Mesendoderm (in vitro differentiated cells): ENCODE measurements at places on chromosomes 6 and 20.

DNA sequence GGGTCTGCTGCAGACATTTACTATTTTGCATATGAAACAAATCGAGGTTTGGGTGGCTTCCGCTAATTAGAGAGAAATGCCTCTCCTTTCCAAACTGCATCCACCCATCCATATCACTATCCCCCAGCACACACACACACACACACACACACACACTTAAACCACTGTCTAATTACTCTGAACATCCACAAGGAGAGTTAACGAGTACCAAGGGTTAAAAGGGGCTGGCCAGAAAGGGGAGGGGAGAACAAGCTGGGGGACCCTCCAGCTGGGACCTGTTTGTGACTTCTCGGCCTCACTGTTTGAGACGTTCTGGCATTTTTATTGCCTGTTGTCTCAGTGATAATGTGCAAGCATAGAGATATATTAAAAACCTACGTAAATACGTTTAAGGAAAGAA is 261.2 kb downstream of the FOXC1 start:
- H3K4me3 ChIP-seq: no peak overlapping the region
- no peak overlapping the region for H3K27ac ChIP-seq
- peaks cover 10% of the 10 kb centered on the region for H3K4me1 ChIP-seq
- no peaks in the 10 kb centered on the region for H3K36me3 ChIP-seq

GRCh38 chr6:156336733-156337132 is 440.4 kb upstream of the ARID1B start:
- no peaks in the 10 kb centered on the region for H3K4me1 ChIP-seq
- no peak overlapping the region for H3K27ac ChIP-seq
- H3K36me3 ChIP-seq: no peaks in the 10 kb centered on the region
- no peak for DNase-seq
- H3K27me3 ChIP-seq: no peaks in the 10 kb centered on the region

DNA sequence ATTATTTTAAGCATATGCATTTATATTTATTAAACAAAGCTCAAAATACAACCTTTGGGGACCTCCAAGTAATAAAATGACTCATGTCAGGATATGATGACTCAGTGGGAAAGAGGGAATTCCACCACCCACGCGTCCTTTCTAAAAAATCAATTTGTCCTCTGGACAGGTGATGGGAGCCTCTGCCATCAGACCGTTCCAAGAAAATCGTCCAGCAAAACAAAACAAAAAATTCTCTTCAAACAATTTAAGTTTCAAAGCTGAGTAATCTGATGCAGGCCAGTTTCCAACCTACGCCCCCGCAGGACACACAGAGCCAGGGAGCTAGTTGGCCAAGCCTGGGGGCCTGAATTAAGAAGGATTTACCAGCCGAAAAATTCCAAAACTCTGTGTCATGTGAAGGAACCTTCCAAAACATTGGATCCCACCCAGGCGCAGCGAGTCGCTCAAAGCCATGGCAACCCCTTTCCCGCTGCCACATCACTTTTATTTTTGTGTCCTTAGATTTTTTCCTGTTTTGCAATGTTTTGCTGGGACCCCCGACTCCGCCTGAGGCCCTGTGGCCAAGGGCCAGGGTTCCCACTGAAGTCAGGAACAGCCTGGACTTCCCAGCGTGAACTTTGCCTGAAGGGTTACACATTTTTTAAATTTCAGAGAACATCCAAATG is 95.3 kb downstream of the NFATC2 start:
- no peaks in the 10 kb centered on the region for H3K36me3 ChIP-seq
- H3K27ac ChIP-seq: no peak overlapping the region
- peaks cover 2% of the 10 kb centered on the region for H3K4me1 ChIP-seq
- H3K27me3 ChIP-seq: no peaks in the 10 kb centered on the region
- no peak overlapping the region for H3K4me3 ChIP-seq

DNA sequence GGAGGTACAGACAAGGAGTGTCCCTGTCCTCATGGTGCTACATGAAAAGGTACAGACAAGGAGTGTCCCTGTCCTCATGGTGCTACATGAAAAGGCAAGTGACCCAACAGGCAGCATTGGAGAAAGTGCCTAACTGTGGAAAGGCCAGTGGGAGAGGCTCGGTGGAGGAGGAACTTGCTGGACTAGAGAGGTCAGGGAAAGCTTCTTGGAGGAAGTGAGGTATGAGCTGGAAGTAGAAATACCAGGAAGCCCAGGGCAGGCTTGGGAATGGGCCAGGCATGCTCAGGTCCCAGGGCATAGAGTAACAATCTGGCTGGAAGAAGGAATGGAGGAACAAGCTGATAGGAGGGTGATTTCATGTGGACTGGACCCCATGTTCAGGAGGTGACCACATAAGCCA is 59.8 kb upstream of the FNDC1 start:
- H3K4me3 ChIP-seq: no peak overlapping the region
- H3K4me1 ChIP-seq: no peaks in the 10 kb centered on the region
- no peaks in the 10 kb centered on the region for H3K27me3 ChIP-seq
- H3K36me3 ChIP-seq: no peaks in the 10 kb centered on the region
- H3K27ac ChIP-seq: no peak overlapping the region

- H3K27ac ChIP-seq: no peak overlapping the region
- no peaks in the 10 kb centered on the region for H3K27me3 ChIP-seq
- no peak overlapping the region for H3K4me3 ChIP-seq
- no peak for DNase-seq
- H3K4me1 ChIP-seq: no peaks in the 10 kb centered on the region
- H3K36me3 ChIP-seq: no peaks in the 10 kb centered on the region
Observed at GRCh38 chr20:7692478-7692877, 247.8 kb downstream of the HAO1 start.

DNA sequence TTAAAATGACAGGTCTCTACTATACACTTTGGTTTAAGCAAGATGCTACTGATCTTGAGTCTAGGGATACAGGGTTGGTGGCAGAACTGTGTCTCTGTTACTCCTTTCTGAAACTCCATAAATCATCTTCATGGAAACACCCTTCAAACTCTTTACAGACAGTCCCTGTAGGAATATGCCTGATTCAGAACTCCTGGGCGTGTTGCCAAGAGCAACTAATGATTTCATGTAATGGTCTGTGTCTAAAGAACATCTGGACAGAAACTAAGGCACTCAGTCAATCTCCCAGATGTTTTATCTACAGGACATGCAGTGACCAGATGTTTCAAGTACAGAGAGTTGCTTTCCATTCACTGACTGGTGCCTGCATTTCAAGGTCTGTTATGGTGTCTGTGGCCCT is 464.4 kb upstream of the CHD6 start:
- no peaks in the 10 kb centered on the region for H3K27me3 ChIP-seq
- H3K36me3 ChIP-seq: no peaks in the 10 kb centered on the region
- no peaks in the 10 kb centered on the region for H3K4me1 ChIP-seq
- H3K4me3 ChIP-seq: no peak overlapping the region

- H3K27me3 ChIP-seq: no peaks in the 10 kb centered on the region
- DNase-seq: no peak
- H3K4me1 ChIP-seq: no peaks in the 10 kb centered on the region
- H3K4me3 ChIP-seq: no peak overlapping the region
Observed at GRCh38 chr6:153816366-153816765, 222.7 kb upstream of the OPRM1 start.

DNA sequence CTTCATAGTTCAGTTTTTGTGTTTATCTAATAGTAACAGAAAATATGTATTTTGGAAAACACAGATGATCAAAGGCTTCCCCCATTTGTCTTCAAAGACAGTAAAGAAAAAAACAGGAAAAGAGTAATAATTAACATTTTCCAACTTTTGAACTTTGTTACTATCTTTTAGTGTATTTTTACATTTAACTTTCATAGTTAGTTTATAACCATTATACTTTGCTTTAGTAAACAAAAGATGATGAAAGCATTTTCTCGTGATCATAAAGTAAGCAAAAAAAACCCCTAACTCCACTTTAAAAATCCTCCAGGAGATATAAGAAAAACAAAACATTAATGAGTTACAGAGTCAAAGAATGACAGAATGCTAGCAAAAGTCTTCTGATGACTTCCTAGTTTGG is 13.6 kb upstream of the GPRC6A start:
- no peak overlapping the region for H3K27ac ChIP-seq
- no peak for DNase-seq
- no peaks in the 10 kb centered on the region for H3K4me1 ChIP-seq
- no peaks in the 10 kb centered on the region for H3K36me3 ChIP-seq
- H3K27me3 ChIP-seq: no peaks in the 10 kb centered on the region

DNA sequence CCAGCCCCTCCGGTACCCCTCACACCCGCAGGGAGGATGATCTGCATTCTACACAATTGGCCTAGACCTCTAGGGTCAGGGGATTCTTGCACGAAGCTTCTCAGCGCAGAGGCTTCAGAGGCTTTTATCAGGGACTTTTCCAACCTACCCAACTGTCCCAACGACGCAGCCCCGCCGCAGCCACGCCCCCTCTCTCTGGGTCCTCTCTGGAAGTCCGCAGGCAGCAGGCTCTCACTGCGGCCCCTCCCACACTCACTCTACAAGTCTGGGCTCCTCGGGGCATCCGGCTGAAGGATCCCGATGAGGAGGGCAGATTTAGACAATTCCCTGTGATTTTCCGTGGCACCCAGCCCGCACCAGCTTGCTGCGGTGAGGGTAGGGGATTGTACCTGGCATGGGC is 227.7 kb upstream of the RNF24 start:
- peak; percentile 67 for DNase-seq
- H3K27ac ChIP-seq: no peak overlapping the region
- no peaks in the 10 kb centered on the region for H3K36me3 ChIP-seq
- H3K27me3 ChIP-seq: no peaks in the 10 kb centered on the region
- peaks cover 2% of the 10 kb centered on the region for H3K4me1 ChIP-seq

- H3K27ac ChIP-seq: no peak overlapping the region
- no peaks in the 10 kb centered on the region for H3K36me3 ChIP-seq
- H3K27me3 ChIP-seq: no peaks in the 10 kb centered on the region
Observed at GRCh38 chr6:4829089-4829488, 52.9 kb downstream of the CDYL start.

GRCh38 chr6:20632696-20633095 is 98.4 kb downstream of the CDKAL1 start:
- no peaks in the 10 kb centered on the region for H3K27me3 ChIP-seq
- H3K36me3 ChIP-seq: no peaks in the 10 kb centered on the region
- H3K4me3 ChIP-seq: no peak overlapping the region
- H3K27ac ChIP-seq: no peak overlapping the region
- no peak for DNase-seq
- peaks cover 5% of the 10 kb centered on the region for H3K4me1 ChIP-seq

- H3K4me3 ChIP-seq: no peak within 1 kb of the TSS
- DNase-seq: peak; percentile 56
- H3K27me3 ChIP-seq: no peaks in the 10 kb centered on the region
- no peaks in the 10 kb centered on the region for H3K36me3 ChIP-seq
- H3K4me1 ChIP-seq: no peaks in the 10 kb centered on the region
Observed at GRCh38 chr6:49866485-49866943, at the start of gene CRISP1. Gene CRISP1 (minus strand): TSS chr6:49866535. CDS start chr6:49857400, 9,135 bp downstream.

GRCh38 chr6:65671922-65672321 is 35.1 kb downstream of the EYS start:
- H3K4me1 ChIP-seq: no peaks in the 10 kb centered on the region
- no peak overlapping the region for H3K4me3 ChIP-seq
- DNase-seq: peak; percentile 35
- no peaks in the 10 kb centered on the region for H3K36me3 ChIP-seq
- H3K27me3 ChIP-seq: no peaks in the 10 kb centered on the region

GRCh38 chr6:15553031-15553430 is 109.8 kb downstream of the DTNBP1 start:
- peaks cover 3% of the 10 kb centered on the region for H3K4me1 ChIP-seq
- H3K4me3 ChIP-seq: no peak overlapping the region
- peak; percentile 45 for DNase-seq
- H3K27me3 ChIP-seq: no peaks in the 10 kb centered on the region
- no peaks in the 10 kb centered on the region for H3K36me3 ChIP-seq

DNA sequence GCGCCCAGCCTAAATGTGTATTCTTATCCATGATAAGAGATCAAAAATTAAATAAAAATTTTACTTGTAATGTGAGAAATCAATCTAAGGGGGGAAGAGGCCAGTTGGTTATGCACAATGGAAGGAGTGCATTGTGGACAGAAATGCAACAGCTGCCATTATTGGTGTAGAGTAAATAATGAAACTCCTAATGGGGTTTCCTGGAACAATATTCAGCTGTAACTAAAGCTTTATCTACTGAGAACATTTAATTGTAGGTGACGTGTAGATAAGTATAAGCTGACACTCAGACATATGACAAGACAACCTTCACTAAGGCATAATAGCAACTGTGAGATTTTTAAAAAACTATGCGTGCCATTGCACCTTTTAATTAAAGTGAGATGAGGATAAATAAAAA is 71.4 kb downstream of the CEP57L1 start:
- no peak overlapping the region for H3K27ac ChIP-seq
- H3K4me1 ChIP-seq: no peaks in the 10 kb centered on the region
- no peak for DNase-seq
- H3K27me3 ChIP-seq: no peaks in the 10 kb centered on the region
- no peak overlapping the region for H3K4me3 ChIP-seq

DNA sequence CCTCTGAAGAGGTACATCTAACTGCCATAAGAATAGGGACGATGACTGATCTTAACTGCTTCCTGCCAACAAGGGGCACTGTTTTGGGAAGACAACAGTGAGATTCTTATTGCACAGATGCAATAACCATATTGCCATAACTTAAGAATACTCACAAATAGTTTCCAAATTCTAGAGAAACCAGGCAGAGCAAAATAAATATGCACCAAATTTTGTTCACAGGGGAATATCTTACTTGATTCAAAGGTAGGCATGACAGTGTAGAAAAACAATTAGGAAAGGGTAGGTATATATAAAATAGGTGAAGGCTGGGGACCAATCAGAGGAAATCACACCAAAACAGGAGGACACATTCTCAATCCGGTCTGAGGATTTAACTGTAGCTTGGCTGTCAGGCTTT is 49.9 kb upstream of the CST7 start:
- H3K4me1 ChIP-seq: no peaks in the 10 kb centered on the region
- H3K36me3 ChIP-seq: no peaks in the 10 kb centered on the region
- H3K27ac ChIP-seq: no peak overlapping the region
- H3K27me3 ChIP-seq: no peaks in the 10 kb centered on the region
- no peak overlapping the region for H3K4me3 ChIP-seq

GRCh38 chr6:161169696-161170095 is 104.2 kb downstream of the AGPAT4 start:
- H3K27me3 ChIP-seq: no peaks in the 10 kb centered on the region
- DNase-seq: peak; percentile 14
- H3K27ac ChIP-seq: no peak overlapping the region
- peaks cover 3% of the 10 kb centered on the region for H3K36me3 ChIP-seq
- H3K4me3 ChIP-seq: no peak overlapping the region

GRCh38 chr20:58913079-58913478 is 60.6 kb downstream of the GNAS start:
- no peak overlapping the region for H3K4me3 ChIP-seq
- no peak for DNase-seq
- H3K4me1 ChIP-seq: no peaks in the 10 kb centered on the region
- no peak overlapping the region for H3K27ac ChIP-seq
- no peaks in the 10 kb centered on the region for H3K27me3 ChIP-seq

DNA sequence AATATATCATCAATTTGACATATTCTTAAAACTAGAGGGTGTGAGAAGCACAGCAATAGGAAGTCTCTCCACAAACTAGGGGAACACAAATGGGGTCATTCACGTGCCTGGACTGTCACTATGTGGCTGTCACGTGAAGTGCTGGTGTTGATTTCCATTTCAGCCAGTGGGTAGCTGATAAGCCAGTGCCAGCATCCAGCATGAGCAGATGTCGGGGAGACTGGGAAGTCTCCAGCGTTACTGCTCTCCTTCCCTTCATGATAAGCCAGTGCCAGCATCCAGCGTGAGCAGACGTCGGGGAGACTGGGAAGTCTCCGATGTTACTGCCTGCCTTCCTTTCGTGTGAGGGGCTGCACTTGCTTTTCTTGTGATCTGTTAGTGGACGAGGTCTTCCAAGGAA is 5.6 kb upstream of the SLC17A9 start:
- no peaks in the 10 kb centered on the region for H3K27me3 ChIP-seq
- no peaks in the 10 kb centered on the region for H3K4me1 ChIP-seq
- H3K36me3 ChIP-seq: peaks cover 23% of the 10 kb centered on the region
- H3K27ac ChIP-seq: no peak overlapping the region
- no peak for DNase-seq
